RKO (cell line): ENCODE measurements at places on chromosomes 1 and 21.

- no peak for DNase-seq
Measured at GRCh38 chr1:17290553-17290952, 17.4 kb upstream of the PADI4 start.

GRCh38 chr1:31981972-31982371 is 31.7 kb upstream of the KHDRBS1 start:
- no peak for DNase-seq

- no peak for DNase-seq
Measured at GRCh38 chr1:4328402-4329071, 325.9 kb upstream of the AJAP1 start.

GRCh38 chr1:156498432-156499193 is 2.0 kb downstream of the MEF2D start:
- no peak for DNase-seq
